ENCODE measurements at places on chromosomes 1 and 21. TPM values are rescaled to one million over a fixed set of nuclear protein-coding genes. Genes with fewer than 3 reads are reported as not detected.
A peak's percentile ranks its signal among the peaks of the same experiment; 100 is the strongest.

DNA sequence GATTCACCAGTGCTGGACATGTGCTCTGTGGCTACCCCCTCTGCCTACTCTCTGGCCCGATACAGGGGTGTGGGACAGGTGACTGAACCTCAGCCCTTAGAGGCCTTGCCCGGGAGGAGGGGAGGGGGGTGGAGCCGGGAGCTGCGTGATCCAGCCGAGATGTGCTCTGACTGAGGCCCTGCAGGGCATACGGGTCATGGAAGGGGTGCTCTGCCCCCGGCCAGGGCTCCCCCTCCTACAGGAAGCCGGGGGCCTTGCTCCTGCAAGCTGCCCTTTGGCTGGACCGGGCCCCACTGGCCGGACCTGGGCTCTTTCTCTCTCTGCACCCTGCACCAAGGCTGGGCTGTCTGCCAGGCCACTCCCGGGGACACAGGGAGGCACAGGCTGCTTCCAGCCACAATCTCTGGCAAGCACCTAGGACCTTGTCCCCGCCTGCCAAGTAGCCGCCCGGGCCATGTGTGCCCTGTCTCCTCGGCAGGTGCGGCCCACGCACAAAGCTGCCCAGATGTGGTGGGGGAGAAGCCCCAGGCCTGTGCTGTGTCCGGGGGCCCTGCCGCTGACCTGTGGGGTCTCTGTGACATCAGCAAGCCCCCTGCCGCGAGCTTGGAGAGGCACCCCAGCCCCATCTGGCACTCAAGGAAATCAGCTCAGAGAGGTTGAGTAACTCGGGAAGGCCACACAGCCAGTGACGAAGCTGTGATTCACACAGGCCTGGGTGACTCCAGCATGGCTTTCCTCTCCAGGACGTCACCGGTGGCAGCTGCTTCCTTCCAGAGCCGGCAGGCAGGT is 1.5 kb downstream of the SCNN1D start:
- peak; percentile 86 for DNase-seq

Gene PDIK1L
- total RNA-seq = 19.0 TPM

DNA sequence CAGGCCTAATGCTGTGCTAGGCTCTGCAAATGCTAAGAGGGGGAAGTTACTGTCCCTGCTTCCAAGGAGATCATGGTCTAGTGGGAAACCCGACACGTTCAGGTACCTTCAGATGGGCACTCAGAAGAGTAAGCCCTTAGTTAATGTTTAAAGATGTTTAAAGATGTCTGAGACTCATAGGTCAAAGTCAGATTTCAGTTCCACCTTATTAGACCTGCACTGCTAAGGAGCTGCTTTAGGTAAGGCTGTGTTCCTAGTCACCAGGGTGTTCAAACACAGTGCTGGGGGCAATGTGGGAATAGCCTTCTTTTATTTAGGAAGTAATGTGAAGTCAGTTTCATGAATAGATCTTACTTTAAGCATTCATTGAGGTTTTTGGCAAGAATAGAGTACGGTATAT is 3.8 kb upstream of the RUSC1 start:
- DNase-seq = no peak

- DNase-seq = peak; percentile 12
Observed at GRCh38 chr1:176843352-176844297, 320.9 kb downstream of the ASTN1 start.

Gene NBPF3
- 16.4 TPM for total RNA-seq

Gene GBP2
- total RNA-seq = 67.8 TPM

GRCh38 chr1:46302641-46303037 is 777 bp downstream of the LRRC41 start:
- DNase-seq = peak; percentile 12

Gene LIPI
- total RNA-seq = not detected

GRCh38 chr1:110570901-110571300 is 35.3 kb downstream of the KCNA2 start:
- DNase-seq = no peak

DNA sequence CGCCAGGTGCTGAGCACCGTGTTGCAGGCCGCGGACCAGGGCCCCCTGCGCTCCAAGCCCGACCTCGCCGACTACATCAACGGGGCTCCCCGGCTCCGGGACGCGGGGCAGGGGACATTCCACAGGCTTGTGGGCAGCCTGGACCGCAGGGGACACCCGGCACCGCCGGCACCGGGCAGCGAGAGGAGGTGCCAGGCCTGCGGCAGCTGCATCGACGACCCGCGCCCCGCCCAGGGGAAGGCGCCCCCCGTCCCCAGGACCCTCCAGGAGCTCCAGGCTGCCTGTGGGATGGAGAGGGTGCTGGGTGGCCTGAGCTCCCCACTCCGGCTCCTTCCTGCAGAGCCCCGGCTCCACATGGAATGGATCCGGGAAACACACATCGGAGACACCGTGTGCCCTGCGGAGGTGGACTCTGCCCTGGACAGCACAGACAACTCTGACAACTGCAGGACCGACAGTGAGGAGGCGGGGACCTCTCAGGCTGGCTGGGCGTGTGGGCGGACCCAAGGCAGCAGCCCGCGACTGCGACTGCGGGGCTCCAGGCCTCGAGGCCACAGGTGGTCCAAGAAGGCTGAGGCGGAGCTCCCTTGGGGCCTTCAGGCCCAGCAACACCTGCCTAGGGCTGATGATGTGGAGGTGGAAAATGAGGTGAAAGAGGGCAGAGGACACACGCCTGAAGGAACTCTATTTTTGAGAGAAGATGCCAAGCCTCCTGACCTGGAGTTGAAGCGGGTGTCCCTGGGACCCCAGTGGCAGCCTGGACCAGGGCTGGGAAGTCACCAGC is 22.8 kb downstream of the KIAA1614 start:
- DNase-seq = peak; percentile 73

DNA sequence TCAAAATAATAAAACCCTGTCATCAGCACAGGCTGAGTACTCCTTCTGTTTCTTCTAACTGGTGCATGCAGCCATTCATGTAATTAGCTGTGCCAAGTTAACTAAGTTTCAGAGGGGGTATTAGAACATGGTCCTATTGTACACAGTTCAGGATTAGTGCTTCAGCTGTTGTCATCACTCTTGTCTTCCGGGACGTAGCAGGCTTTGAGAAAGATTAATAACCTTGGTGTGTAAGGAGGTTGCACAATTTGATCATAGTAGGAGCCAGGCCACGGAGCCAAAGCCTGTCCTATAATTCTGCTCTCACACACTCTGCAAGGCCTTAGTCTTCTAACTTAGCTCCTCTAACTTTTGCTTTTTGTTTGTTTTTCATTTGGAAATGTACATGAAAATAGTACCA is 44.7 kb downstream of the PTGFRN start:
- DNase-seq = no peak

DNA sequence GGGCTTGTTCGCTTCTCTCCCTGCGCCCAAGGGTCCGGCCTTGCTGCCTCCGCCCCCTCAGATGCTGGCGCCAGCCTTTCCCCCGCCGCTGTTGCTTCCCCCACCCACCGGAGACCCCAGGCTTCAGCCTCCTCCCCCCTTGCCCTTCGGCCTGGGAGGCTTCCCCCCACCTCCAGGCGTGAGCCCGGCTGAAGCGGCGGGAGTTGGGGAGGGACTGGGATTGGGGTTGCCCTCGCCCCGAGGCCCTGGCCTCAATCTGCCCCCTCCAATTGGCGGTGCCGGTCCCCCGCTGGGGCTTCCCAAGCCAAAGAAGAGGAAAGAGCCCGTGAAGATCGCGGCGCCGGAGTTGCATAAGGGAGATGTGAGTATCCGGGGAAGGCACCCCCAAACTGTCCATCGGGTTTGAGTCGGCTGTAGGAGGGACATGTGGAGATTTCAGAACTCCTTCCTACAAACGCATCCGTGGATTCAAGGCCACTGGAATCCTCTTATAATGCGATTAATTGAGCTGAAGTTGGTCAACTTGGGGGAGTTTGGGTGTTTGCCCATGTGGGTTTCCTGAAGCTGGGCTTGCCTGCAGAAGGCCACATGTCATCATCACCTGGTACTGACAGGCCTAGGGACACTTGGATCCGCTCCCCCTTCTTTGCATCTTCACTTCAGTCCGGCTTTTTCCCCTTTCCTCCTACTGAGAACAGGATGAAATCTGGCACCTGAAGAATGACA is 707 bp downstream of the PRCC start:
- DNase-seq = no peak

Gene FOXO6
- 10.0 TPM for total RNA-seq

All from mucosa of gallbladder (tissue), 1 donor.